ENCODE measurements at places on chromosomes 2 and 18.

GRCh38 chr2:120926463-120927264 lies 191.0 kb downstream of the GLI2 start:
- DNase-seq: no peak

GRCh38 chr18:79582978-79583377 lies 96.6 kb upstream of the CTDP1 start:
- no peak for DNase-seq

DNA sequence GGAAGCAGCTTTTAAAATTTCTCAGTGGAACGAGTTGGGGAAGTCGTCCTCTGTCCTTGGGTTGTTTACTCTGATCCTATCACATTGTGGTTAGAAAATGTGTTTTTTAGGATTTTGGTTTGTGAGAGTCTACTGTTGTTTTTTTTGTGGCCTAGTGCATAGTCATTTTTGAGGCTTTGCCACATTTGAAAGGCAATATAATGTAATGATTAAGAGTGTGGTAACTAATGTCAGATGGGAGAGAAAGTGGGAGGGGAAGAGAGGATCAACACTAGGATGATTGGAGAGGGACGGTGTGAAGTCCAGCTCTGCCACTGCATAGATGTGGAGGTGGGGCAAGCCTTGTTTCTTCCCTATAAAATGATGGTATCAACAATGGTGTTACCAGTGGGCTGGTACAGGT lies 8.5 kb downstream of the SP140L start:
- DNase-seq: no peak

DNA sequence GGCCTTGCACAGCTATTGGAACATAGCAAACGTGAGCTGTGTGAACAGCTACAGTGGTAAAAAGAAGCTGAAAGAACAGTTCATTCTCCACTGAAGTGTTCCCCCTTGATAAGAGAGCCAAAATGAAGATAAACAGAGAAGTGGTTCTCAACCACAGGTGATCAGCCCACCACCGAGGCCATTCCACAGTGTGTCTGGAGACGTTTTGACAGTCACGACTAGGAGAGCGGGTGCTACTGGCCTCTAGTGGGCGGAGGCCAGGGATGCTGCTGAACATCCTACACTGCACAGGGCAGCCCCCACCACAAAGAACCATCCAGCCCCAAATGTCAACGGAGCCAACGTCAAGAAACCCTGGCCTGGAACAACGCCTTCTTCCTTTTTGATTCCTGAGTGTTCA lies 38.4 kb downstream of the ADCY3 start:
- DNase-seq: no peak

DNA sequence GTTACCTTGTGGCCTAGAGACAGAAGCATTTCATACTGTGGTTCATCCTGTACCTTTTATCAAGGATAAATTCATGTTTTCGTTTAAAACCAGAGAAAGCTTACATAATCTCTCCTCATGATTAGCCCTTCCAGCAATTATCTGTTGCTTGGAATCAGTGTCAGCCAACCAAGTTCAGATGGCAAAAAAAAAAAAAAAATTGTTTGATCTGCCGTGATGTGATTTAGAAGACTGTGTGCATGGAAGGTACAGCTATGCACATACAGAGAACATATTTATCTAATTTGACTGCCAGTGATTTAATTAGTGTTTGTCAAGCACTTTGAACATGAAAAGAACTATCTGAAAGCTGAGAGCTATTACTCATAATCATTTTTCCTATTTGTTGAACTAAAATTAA lies 180.9 kb downstream of the ZEB2 start:
- no peak for DNase-seq

GRCh38 chr2:132538331-132538855 lies 121.8 kb downstream of the GPR39 start:
- DNase-seq: no peak

DNA sequence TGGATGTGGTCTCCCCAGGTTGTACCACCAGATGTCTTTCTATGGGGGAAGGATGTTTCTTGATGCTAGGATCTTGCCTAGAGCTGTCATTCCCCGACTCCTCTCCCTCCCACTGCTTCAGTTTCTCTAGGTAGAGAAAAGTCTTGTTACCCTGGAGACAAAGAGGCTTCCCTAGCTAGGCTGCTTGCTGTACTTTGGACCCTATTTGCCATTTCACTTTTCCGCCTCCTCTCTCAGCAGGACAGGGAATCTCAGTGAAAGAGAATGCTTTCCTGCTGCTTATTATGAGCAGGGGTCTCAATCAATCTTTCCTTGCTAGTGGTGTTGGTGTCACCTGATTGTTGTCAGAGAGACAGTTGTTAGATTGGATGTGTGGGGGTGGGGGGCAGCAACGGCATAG lies 818.8 kb upstream of the GYPC start:
- DNase-seq: no peak

GRCh38 chr2:9280224-9280623 lies 73.6 kb downstream of the ASAP2 start:
- DNase-seq: no peak

DNA sequence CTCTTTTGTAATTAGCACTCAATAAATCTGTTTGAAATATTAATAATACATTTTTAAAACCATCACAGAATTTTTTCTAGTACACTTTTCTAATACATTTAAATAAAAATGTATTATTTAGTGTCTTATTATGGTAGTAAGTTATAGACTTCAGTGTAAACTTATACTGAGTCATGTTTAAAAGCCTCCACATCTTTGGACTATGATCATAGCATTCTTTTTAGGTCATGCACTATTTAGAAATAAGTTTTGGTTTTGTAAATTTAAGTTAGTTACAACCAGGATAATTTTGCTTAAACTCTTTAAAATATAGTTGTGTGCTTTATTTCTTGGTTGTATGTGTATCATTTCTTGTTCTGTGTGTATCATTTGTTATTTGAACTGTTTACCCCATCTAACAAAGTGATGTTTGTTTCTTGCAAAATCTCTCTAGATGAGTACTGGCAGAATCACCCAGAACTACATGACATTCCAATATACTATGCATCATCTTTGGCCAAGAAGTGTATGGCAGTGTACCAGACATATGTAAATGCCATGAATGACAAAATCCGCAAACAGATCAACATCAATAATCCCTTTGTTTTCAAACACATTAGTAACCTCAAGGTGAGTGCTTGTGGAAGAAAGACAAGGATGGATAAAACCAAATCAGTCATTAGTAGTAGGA lies 16.7 kb downstream of the CPSF3 start:
- DNase-seq: peak; percentile 62

DNA sequence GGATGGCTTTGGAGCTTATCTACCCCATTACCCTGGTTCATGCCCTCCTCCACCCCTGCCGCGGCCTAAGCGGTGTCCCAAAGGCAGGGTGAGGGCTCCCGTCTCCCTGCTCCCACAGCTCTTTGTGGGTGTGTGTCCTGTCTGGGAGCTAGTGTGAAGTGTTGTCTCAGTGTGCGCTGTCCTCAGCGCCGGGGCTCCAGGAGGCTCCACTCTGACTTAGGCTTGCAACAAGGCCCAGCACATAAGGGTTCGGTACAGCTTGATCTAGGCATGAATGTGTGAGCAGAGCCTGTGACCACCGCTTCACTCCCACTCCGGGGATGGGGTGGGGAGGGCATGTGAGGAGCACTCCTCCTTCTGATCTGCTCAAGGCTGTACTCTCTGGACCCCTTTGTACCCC lies 1.2 kb downstream of the MC2R start:
- DNase-seq: no peak

GRCh38 chr2:18903750-18904149 lies 314.4 kb upstream of the NT5C1B start:
- DNase-seq: no peak

DNA sequence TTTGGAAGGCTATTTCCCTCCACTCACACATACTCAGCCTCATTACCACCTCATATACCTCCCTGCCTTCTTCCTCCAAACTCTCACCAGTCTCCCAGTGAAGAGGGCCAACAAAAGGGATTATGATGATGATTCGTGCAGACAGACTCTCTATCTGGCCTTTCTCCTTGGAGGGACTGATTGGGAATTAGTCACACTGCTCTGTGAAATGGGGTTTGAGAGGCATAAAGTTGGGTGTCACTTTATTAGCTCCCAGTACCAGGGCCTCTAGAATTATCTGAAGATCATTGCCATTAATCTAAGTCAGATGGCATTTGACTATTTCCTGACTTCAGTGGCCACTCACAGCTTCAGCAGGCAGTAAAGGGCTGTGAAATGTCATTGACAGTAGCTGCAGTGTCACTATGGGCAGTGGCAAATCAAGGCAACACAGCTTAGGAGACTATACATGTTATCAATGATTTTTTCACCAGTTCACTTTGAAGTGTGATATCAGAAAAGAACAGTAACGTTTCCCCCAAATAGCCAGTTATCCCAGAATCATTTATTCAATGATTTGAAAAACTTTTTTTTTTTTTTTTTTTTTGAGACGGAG lies 17.4 kb downstream of the CNRIP1 start:
- DNase-seq: peak; percentile 68

DNA sequence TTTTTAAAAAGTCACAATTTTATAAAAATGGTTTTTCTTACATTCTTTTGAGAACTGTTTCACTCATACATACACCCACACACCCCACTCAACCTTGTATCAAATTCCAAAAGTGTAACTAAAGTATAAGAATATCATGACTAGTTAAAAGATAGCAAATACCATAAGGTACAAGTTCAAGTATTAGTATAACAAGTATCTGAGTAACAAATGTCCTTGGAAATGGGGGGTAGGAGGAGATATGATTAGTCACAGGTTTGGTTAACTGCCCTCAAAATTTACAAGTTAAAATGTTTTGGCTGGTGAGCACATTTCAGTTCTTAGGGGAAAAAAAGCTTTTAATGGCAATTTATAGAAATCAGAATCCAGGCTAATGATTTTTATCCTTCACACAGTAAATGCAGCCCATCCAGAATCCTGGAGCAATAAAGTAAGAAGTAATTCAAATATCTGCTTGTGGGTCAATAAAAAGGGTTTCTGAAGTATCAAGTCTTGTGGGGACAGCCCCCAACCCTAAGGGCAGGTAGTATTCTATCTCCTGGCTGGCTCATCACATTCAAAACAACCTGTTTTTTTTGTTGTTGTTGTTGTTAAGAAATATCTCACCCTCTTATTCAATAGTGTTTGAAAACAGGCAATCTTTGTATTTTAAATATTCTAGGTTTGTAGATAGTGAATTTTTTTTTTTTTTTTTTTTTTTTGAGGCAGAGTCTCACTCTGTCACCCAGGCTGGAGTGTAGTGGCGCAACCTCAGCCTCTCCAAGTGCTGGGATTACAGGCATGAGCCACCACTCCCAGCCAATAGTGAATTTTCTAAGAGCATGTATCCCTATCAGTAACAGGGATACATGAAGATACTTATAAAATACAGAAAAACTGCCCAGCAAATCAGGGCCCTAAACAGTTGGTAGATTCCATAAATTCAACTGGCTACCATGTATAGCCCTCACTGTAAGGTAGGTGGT lies 14.5 kb downstream of the IAH1 start:
- peak; percentile 57 for DNase-seq

DNA sequence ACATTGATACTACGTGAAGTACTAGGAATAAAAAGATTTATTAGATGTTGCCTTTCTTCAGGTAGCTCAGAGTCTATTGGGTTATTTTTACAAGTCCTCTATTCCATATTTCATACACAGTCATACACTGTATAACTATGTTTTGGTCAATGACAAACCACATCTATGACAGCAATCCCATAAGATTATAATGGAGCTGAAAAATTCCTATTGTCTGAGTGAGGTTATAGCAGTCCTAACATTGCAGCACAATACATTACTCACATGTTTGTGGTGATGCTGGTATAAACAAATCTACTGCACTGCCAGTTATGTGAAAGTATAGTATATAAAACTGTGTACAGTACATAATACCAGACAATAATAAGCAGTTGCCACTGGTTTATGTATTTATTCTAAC lies 595.1 kb downstream of the MBD2 start:
- peak; percentile 2 for DNase-seq

GRCh38 chr2:196719110-196719872 lies 79.8 kb downstream of the CCDC150 start:
- DNase-seq: peak; percentile 77

- no peak for DNase-seq
Observed at GRCh38 chr18:64407606-64408005, 258.7 kb upstream of the LINC00305 start.

DNA sequence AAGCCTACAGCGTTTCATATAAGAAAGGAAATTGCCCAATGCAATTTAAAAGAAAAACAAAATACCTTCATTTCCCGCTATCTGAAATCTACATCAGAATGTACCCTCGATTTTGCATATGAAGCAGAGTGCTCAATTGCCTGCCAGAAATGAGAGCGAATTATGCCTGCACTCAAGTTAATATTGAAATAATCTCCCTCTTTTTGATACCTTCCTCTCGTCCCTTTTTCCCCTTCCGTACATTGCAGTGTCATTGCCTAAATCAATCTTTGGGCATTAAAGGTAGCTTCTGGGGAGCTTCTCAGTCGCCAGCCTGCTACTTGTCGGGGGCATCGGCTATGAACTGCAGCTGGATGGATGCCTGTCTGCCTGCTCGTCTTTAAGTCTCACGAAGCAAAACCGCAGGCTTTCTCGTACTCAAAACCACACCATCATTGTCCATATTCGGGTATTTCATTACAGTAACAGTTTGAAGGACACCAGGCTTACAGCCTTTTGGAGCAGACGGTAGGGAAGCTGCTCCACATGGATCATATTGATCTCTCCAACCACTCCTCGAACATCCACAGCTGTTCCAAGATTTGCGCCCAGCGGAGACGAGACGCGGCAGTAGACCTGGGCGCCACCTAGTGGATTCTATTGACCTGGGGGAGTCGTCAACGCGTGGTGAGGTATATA lies 64.0 kb upstream of the HNRNPA3 start:
- DNase-seq: peak; percentile 74

GRCh38 chr2:52369178-52369577 lies 1337.2 kb upstream of the NRXN1 start:
- no peak for DNase-seq

- peak; percentile 74 for DNase-seq
Observed at GRCh38 chr2:235669983-235670962, 176.4 kb downstream of the AGAP1 start.

GRCh38 chr2:235439959-235440662 lies 53.7 kb upstream of the AGAP1 start:
- DNase-seq: no peak

DNA sequence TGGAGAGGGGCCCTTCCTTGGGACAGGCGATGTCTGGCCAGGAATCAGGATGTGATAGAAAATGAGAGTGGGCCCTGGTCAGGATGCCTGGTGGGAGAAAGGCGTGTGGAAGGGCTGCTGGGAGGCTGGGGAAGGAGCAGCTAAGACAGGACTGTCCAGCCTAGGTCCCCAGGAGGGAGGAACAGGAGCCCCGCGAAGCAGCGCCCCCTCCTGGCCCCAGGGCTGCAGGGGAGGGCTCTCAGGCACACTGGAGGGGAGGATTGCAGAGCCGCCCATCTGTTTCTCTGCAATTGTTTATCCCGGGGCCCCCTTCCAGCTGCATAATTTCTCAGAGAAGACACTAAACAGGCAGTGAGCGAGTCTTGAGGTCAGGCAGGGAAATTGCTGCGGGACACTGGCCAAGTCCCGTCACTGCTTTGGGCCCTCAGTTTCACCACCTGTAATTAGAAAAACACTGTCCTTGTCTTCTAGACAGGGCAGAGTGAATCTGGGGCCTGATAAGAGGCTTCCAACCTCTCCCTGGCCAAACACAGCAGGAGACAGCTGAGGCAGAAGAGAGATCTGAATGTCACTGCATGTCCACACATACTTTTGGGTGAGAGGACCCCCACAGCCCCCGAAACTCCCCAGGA lies 3.9 kb upstream of the NPPC start:
- no peak for DNase-seq

- peak; percentile 98 for DNase-seq
Observed at GRCh38 chr2:101516823-101517690, 42.1 kb upstream of the RFX8 start.

- DNase-seq: no peak
Observed at GRCh38 chr2:213167271-213167930, 16.0 kb upstream of the IKZF2 start.

GRCh38 chr2:142300517-142300916 lies 169.7 kb upstream of the LRP1B start:
- DNase-seq: no peak

Data from fibroblast of skin of right biceps (primary cell).